ENCODE measurements at places on chromosomes 12 and 14.

DNA sequence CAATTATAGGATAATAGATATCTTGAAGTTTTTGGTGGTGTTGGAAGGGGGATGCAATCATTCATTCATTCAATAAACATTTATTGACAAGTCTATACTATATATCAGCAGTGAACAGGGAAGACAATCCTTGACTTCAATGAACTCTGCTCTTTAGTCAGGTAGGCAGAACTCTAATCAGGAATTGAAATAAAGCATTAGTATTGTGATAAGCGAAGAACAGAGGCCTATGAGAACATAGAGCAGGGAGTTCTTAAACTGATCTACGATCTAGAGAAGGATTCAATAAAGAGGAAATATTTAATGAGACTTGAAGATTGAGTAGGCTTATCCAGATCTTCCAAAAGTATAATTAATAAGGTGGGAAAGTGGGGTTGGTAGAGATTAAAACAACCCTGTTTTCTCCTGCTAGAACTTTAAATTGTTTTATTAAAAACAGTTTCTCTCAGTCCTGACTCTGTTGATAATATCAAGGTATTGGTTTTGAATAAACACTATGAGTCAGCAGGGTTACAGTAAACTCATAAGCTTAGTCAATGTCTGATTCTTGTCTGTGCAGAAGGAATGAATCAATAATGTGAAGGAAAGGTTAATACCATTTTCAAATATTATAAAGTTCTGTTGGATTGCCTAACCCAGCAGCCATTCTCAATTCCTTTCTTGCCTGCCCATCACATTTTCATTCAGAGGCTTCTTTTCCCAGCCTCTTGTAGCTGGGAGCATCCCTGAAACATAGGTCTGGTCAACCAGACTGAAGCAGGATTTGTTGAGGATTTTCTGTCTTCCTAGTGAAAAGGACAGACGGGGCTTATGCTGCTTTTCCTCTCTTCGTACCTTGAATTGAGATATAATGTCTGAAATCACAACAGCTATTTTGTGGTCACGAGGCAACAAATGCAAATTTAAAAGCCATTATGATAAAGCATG is 38.9 kb upstream of the KTN1 start:
- DNase-seq = no peak

GRCh38 chr12:80332827-80333226 is 111.2 kb upstream of the PTPRQ start:
- no peak for DNase-seq

- DNase-seq = no peak
Measured at GRCh38 chr12:4535092-4535491, 3.6 kb upstream of the RAD51AP1 start.

DNA sequence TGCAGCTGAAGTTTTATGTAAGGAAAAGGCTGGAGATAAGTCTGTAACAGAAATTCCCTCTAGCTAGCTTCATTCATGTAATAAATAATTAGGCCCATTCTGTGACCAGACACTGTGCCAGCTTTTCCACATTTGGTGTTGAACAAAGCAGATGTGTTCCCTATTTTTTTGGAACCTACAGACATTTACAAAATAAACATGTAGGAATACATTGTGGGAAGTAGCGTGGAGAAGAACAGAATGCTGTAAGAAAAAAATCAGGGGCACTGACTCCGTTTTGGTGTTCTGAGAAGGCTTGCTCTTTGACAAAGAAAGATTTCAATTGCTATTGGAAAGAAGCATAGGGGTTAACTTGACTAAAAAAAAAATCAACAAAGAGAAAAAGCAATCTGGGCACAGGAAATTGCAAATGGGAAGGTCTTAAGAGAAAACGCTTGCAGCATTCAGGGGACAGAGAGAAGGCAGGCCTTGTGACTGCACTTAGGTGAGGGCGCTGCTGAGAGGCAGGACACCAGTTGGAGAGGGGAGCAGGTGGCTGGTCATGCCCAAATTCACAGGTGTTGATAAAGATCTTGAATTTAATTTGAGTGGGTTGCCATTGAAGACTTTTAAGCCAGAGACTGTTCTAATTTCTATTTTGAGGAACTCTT is 4.0 kb downstream of the FAR2 start:
- DNase-seq = no peak

- DNase-seq = no peak
Measured at GRCh38 chr12:83349907-83350611, 663.4 kb downstream of the TMTC2 start.

DNA sequence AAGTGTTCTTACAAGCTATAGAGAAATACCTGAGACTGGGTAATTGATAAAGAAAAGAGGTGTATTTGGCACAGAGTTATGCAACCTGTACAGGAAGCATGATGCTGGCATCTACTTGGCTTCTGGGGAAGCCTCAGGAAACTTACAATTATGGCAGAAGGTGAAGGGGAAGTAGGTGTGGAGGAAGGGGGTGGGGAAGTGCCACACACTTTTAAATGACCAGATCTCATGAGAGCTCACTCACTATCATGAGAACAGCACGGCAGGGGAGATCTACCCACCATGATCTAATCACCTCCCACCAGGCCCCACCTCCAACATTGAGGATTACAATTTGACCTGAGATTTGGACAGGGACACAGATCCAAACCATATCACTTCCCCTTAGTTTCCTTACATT is 32.8 kb downstream of the TSHR start:
- DNase-seq = no peak

DNA sequence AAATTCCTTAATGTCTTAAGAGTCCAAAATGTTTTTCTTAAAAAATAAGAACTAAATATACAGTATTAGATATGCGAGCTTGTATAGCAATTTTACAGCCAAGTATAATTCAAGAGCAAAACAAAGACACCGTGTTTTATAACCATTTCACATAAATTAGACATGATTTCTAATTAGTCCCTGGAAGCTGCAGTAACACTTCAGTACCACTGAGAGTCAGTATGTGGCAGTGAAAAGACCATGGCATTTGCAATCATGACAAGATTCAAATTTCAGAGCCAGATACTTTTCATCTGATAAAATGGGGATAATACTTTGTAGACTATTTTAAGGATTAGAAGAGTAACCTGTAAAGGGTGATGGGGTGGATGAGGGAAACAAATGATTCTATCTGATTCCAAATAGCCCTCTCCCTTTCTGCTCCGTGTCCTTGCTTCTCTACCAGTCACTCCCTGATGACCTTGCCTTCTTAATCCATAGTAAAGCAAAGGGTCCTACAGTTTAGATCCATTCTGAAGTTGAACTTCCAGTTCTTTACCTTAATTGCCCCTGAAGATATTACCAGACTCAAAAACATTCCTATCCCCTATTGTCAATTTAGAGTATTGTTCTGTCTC is 145.4 kb upstream of the ABCD2 start:
- peak; percentile 25 for DNase-seq

Measured in HT-29 (cell line).